ENCODE measurements at places on chromosomes 11 and 22. TPM values are rescaled to one million over a fixed set of nuclear protein-coding genes. Genes with fewer than 3 reads are reported as not detected.

Gene OR8D4
- not detected for total RNA-seq

Gene TESMIN
- total RNA-seq = 12.8 TPM

Gene THY1
- total RNA-seq = 1,190 TPM

Gene SYNGR1
- 14.9 TPM for total RNA-seq

Gene OVOL1
- not detected for total RNA-seq

Gene CLDN5
- not detected for total RNA-seq

Gene OR10A2
- total RNA-seq = not detected

Gene CRACR2B
- 9.6 TPM for total RNA-seq

Gene OR52A1
- not detected for total RNA-seq

Gene OR51B6
- total RNA-seq = not detected

Gene PDE2A
- 4.6 TPM for total RNA-seq

- peak; percentile 56 for DNase-seq
Observed at GRCh38 chr11:60771879-60772525, 13.1 kb upstream of the MS4A10 start.

DNA sequence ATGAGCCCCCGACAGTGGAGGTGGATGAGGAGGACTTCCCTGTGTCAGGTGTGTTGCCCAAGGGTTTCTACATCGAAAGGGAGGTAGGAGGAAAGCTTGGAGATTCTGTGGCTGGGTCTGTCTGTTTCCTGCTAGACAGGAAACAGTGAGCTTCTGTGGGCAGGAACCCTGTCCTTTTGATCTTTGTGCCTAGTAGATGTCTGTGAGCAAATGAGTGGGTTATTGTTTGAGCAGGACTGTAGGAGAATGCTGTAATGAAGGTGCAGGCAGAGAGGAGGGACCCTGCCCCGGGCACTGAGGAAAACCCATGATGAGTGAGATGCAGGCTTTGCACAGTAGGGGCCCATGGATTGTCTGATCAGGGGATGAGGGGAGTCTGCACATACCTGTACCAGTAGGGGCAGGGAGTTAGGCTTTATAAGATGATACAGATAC lies 14.0 kb downstream of the USP35 start:
- DNase-seq = no peak

- DNase-seq = no peak
Observed at GRCh38 chr11:19458231-19458630, 217.5 kb upstream of the E2F8 start.

DNA sequence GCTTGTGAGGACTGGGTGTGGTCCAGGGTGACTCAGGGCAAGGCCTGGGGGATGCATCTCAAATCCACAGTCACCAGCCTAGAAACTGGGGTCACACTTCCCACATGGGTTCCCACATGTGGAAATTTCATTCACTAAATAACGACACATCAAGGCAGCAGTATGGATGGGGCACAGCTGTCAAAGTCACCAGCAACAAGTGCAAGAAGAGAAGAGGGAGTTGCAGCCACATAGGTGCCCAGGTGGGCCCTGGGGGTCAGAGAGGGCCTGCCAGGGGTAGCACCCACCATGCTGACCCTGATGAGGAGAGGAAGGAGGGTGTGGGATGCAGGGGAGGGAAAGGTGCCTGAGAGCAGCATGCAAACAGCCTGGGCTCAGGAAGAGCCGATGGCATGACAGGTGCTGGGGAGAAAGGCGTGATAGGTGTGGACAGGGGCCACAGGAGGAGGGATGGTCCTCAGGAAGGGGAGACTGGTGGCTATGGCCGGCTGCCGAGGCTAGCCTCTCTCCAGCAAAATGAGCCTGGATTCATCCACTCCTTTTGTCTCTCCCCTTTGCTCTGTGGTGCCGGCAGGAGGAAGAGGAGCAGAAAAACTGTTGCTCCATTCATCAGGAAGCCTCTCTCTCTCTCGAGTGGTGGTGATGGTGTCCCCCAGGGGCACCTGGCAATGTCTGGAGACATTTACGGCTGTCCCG lies 22.3 kb downstream of the DGCR6L start:
- no peak for DNase-seq

GRCh38 chr11:122853261-122853660 lies 15.0 kb downstream of the CRTAM start:
- DNase-seq = no peak

DNA sequence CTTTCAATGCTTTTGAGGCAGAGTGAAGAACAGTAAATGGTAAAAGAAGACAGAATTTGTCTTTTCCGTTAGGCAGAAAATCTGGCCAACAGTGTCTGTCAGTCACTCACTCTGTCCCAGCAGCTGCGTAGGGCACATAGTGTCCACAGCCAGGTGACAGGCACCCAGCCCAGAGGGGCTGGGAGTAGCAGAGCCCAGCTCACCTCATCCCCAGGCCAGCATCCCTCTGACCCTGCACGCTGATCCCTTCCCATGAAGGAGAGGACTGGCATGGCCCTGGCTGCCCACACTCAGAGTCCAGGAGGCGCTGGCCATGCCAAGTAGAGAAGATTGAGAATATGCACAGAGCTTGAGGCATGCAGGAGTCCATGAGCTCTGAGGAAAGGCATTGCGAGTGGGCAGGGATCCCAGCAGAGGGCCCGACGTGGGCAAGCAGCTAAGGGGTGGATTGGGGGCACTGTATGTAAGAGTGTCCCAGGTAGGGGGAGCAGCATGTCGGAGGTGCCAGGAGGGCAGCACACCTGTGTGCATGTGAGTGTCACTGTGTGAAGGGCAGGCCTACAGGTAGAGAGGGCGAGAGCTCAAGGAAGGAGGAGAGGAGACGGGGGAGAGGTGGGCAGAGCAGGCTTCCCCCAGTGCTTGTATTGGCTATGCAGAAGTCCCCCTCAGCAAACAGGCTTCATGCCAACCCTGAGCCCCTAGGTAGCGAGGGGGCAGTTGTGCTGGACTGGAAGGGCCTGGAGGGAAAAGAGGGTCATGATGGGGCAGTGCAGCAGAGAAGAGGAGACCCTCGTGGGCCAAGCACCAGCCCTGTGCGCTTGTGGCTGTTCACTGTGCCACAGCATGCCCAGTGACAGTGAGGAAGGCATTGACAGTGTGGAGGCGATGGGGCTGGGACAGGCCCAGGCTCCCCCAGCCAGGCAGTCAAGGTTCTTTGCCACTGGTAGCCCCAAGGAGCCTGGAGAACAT lies 133.8 kb downstream of the OSBP2 start:
- DNase-seq = no peak

DNA sequence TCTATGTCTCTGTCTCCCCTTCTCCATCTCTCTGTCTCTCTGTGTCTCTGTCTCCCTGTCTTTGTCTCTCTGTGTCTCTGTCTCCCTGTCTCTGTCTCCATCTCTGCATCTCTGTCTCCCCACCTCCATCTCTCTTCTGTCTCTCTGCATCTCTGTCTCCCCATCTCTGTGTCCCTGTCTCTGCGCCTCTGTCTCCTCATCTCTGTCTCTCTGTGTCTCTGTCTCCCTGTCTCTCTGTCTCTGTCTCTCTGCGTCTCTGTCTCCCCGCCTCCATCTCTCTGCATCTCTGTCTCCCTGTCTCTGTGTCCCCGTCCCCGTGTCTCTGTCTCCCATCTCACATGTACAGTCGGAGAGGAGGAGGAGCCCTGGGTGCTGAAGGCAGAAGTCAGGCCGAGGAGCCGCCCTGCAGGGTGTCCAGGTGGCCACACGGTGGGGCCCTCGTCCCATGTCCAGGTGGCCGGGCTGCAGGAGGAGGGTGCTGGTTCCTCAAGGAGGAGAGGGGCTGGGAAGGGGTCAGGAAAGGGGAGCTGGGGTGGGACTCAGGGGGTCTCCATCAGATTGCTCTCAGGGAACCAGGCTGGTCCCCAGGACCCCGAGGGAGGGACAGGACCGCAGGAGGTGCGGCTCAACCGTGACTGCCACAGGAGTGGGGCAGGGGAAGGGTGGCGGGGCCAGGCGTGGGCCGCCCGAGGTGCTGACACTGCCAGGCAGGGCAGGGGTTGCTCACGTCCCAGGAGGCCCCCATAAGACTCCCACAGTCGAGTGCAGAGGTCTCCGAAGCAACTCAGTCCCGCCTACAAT lies 25.6 kb upstream of the TH start:
- peak; percentile 68 for DNase-seq

DNA sequence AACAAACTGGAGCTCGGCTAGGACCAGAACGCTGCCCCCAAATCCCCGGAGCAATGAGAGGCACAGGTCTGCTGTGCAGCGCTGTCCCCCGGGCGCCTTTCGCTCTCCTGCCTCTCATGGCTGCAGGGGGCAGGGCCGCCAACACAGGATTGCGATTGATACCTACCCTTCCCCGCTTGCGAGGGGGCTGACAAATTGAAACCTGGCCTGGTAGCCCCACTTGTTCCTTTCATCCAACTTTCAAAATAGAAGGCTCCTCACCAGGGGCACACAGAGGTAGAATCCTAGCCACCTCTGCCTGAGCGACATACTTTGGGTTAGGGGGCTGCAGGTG lies 642 bp upstream of the CASTOR1 start:
- DNase-seq = no peak

- no peak for DNase-seq
Observed at GRCh38 chr11:69073469-69073868, 24.7 kb downstream of the TPCN2 start.

- peak; percentile 52 for DNase-seq
Observed at GRCh38 chr11:76314741-76315090, 66.2 kb downstream of the THAP12 start.

DNA sequence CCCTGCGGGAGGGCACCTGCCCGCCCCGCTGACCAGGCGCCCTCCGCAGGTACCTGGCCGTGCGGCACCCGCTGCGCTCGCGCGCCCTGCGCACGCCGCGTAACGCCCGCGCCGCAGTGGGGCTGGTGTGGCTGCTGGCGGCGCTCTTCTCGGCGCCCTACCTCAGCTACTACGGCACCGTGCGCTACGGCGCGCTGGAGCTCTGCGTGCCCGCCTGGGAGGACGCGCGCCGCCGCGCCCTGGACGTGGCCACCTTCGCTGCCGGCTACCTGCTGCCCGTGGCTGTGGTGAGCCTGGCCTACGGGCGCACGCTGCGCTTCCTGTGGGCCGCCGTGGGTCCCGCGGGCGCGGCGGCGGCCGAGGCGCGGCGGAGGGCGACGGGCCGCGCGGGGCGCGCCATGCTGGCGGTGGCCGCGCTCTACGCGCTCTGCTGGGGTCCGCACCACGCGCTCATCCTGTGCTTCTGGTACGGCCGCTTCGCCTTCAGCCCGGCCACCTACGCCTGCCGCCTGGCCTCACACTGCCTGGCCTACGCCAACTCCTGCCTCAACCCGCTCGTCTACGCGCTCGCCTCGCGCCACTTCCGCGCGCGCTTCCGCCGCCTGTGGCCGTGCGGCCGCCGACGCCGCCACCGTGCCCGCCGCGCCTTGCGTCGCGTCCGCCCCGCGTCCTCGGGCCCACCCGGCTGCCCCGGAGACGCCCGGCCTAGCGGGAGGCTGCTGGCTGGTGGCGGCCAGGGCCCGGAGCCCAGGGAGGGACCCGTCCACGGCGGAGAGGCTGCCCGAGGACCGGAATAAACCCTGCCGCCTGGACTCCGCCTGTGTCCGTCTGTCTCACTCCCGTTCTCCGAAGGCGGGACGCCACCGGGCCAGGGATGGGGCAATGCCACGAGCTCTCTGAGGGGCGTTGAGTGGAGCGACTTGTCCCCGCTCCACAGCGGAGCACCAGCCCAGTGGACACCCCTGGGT lies 1.8 kb downstream of the GALR3 start:
- DNase-seq = no peak

- no peak for DNase-seq
Observed at GRCh38 chr11:120884154-120885020, 139.5 kb upstream of the TBCEL start.

GRCh38 chr11:134597452-134597851 lies 185.4 kb upstream of the B3GAT1 start:
- DNase-seq = no peak

GRCh38 chr11:21646351-21646750 lies 546.5 kb upstream of the ANO5 start:
- no peak for DNase-seq

All from M059J (cell line).